Stimulated activated naive CD8-positive, alpha-beta T cell treated with anti-CD3 and anti-CD28 coated beads, Interleukin-15, amount 100 ng/mL, for 72 hours (primary cell): ENCODE measurements at places on chromosomes 5 and 9.

DNA sequence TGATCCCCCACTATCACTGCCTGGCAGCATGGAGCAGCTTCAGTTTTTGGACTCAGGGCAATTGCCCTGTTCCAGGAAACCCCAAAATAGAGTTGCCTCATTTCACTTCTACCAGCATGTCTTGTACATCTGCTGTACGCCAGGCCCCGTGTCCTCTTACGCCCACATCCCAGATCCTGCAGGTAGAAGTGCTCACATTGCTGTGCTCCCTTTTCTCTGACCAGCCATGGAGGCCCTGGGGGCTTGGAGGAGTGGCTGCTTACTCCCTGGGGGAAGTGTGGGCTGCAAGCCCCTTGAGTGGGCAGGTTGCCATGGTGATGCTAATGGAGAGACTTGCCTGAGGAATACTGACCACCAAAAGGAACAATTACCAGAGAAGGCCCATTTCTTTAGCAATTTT, 55.6 kb upstream of the KCNIP1 start:
- no peak for DNase-seq

GRCh38 chr5:120043431-120043830, 414.1 kb downstream of the FAM170A start:
- no peak for DNase-seq

DNA sequence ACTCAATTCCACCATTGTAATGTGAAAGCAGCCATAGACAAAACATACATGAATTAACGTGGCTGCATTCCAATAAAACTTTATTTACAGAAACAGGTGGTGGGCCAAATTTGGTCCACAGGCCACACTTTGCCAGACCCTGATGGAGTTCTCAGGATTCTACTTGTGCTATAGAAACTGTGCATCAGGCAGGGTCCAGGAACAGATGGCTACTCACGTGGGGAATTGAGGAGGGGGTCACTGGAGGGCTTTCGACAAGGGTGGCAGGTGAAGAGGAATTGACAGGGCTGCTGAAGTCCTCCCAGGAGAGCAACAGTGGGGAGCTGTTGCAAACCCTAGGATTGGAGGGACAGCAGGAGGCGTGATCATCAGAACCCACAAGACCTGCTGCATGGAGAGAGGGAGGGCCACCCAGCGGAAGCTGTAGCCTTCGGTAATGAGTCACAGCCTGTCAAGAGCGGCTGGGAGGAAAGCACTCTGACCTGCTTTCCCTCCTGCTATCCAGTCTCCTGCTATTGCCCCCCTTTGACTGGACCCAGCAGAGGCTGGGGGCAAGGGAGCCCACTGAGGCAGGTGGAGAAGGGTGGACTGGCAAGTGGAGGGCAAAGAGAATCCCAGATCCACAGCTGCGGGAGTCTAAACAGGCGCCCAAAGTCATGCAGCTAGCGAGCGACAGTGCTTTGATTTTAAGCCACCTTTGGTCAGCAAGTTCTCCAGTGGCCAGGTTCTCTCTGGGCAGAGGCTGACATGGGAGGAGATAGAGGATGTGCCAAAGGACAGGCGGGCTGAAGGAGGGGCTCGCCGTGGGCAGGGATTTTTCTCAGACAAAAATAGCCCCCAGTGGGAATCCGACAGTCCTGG, 138.3 kb upstream of the SMIM23 start:
- no peak for DNase-seq

- peak; percentile 79 for DNase-seq
These were observed 28.2 kb downstream of the SLC6A7 start for GRCh38 chr5:150217873-150218692.

DNA sequence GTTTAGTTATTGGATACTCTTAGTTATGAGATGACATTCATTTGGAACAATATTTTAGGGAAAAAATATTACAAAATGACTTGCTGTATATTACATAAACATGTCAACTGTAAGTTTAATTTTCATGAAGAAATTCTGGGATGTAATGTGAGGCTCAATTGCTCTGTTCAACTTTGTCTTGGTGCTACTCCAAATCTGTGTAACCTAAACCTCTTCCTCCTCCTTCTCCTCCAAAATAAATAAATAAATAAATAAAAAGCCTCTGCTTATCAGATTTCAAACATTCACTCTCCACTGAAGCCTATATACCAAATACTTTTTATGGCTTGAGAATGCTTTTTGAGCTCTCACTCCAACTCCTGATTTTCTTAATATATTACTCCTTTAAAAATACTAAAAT, 27.7 kb downstream of the ACTBL2 start:
- no peak for DNase-seq

DNA sequence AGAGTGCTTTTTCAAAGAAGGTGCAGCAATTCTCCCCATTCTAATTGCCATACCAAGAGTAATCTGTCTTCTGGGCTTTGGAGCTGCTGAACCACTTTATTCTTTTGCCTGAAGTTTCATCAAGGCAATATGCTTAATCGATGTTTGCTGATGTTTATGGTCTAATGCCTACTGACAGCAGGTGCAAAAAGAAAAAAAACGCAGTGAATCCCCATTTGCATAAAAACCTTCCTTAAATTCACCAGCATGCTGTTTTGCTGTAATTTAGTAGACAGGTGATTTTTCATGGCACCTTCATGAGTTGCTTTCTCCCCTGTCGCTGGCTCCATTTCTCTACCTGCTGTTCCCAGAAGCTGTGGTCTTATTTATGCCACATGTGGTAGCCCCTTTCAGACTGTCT, 83.1 kb upstream of the MAST4 start:
- no peak for DNase-seq

DNA sequence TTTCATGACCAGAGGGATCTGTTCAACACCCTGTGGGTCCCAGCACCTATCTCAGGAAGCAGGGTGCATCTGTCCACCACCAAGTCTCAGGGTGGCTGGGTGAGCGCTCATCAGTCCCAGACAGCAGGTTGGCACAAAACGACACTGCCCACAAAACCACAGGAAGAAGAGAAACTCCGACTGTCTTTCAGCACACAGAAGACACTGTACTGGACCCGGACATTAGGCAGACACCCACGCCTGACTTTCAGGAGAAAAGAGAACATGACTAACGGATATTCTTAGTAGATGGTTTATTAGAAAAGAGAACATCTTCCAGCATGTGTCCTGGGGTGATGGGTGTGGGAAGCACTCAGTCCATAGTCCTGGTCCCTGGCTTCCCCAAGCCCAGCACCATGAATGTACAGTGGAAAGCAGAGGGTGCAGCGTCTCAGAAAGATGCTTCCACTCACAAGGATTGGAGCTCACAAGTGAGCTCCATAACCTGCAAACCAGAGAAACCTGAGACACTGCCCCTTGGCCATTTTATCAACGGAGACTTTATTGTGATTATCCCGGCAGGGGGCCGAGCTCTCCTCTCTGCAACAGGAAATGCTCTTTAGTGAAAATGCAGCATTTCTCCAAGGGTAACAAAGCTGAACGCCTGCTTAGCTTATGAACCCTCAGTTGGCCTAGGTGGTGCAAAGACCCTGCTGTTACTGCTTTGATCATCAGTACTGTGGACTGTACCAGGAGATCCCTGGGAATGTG, 35.8 kb upstream of the LCP2 start:
- peak; percentile 80 for DNase-seq

DNA sequence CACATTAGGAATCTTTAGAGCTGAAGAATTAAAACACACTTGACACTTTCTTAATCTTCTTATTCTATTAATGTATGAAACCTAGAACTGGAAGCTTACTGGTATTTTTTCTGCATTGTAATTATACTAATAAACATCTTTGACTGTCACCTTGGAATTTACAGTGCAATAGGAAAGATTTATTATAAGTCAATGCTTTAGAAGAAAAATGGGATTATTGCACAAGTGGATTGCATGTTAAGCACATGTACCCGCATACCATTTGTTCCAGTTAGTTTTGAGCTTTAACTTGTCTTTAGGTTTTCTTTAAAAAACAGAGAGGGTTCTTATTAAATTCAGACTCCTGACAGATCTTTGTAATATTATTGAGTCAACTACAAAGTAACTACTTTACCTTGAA, 278.5 kb downstream of the CCDC171 start:
- DNase-seq: no peak

GRCh38 chr9:11312966-11313365, 700.2 kb upstream of the PTPRD start:
- DNase-seq: no peak

DNA sequence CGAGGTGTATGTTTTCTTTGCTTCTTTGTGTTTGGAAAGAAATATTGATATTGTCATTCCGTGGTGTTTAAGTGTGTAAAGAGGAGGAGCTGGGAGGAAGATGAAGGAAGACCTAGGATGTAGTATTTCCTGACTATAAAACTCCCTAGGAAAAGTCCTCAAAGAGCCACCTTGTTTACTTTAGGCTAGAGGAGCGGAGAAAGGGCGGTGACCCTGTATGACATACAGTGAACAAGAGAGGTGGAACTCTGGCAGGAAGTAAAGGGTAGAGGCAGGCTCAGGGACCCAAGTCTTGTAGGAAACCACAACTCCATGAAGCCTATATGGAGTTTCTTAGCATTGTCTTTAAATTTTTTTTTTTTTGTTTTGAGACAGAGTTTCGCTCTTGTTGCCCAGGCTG, 303.9 kb downstream of the DOCK8 start:
- DNase-seq: no peak

- no peak for DNase-seq
These were observed 859.1 kb downstream of the MAT2B start for GRCh38 chr5:164364237-164365208.

- DNase-seq: no peak
These were observed 53.7 kb downstream of the CERT1 start for GRCh38 chr5:75457691-75458090.

DNA sequence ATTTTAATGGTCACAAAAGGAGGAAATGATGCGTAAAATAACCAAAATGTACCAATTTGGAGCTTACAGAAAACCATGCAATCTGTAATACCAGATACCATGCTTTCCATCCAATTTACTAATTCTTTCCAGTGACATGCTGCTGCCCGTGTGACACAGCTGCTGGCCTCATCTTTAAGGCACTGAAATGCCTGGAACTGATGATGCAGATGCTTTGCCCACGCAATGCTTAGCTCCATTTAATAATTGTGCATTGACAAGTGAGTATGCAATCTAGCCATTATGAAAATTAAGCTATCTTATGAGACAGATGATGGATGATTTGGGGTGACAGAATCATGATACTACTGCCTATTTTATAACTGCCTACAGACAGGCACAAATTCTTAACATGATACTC, 169.2 kb upstream of the CTNND2 start:
- DNase-seq: no peak

DNA sequence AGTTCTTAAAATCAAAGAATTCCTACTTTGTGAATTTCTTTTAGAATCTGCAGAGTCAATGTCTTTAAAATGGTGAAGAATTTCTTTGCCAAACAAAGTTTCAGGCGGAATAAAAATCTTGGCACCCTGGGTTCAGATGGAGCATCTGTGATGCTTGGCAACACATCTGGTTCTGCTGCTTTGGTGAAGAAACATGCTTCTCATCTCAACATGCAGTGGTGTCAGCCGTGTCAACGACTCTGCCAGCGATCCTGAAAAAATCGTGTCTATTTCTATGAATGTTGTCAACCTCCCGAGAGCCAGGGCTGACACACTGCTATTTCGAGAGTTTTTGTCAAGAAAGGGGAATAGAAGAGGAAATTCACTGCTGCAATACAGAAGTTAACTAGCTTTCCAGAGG, 151.5 kb downstream of the SLF1 start:
- no peak for DNase-seq

DNA sequence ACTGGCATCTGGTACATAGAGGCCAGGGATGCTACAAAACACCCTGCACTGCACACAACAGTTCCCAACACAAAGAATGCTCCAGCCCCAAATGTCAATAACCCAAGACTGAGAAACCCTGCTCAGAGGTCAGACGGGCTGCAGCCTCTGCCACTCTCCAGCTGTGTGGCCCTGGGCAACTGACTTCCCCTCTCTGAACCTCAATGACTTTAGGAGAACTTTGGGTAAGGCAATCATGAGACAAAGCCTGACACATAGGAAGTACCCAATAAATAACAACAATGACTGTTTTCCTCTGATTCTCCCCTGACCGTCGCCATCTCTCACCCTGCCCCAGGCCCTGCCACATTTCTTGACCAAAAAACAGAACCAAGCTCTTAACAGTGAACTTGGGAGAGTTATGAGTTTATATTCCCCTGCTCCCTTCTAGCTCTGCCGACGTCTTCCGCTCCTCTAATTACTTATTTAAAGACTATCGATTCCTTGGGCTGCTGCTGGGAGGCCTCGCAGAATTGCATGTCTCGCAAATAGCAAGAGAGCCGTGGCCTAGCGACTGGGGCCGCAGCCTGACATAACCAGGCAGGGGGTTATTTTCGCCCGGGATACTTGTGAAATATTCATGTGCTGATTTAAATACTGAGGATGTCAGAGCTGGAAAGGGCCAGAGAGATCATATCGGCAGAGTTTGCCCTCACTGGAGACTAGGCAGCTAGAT, 24.5 kb upstream of the CRB2 start:
- no peak for DNase-seq

DNA sequence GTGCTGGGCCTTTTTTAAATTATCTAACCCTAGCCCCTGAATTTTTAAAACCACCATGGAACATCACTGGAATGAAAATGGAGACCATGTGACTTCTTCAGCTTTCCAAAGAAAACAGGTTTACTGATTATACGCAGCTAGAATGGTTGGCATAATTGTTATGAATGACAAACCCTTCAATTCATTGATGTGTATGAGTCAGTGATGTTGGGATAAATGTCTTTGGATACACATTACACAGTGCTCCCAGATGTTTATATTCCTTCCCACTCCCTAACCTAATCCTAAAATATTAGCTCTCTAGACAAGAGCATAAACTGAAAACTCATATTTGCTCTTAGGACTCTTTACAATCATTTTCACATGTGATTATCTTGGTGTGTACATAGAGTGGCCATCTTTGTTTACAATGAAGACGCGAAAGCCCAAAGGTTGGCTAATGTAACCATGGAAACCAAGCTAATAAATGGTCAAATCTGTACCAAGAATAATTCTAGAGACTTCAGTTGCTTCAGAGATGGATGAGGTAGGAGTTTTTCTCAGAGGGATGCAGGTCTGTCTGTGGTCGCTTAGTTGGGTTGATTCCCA, 131.2 kb upstream of the HMHB1 start:
- DNase-seq: no peak

GRCh38 chr9:131657037-131657377, 82.9 kb downstream of the RAPGEF1 start:
- DNase-seq: no peak

DNA sequence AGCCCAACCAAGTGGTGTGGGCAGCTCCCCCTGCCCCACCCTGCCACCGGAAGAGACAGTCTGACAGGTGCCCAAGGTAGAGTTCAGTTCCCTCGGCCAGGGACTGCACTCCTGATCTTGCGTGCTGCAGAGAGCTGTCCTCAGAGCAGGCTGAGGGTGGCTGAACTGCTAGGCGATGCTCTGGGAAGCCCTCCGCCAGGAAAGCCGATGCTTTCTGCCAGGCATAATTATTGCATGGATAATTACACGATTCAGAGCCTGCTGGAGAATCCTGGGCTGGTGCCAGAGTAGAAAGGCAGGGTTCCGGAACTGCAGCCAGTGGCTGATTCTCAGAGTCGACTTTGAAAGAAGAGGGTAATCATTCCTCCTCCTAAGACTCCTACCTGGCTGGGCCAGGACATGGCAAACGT, 19.3 kb downstream of the KCNIP1 start:
- DNase-seq: no peak
